Activated T-helper 9 cell treated with anti-CD3 and anti-CD28 coated beads, Interleukin-2, amount 50 U/mL, for 16 hours (primary cell): ENCODE measurements at places on chromosomes 7 and 10.
A peak's percentile ranks its signal among the peaks of the same experiment; 100 is the strongest.

GRCh38 chr10:70478191-70479164 lies at the start of gene PALD1:
Gene PALD1 (plus strand): TSS chr10:70478767. CDS start chr10:70525952, 47,185 bp downstream.
- DNase-seq = peak; percentile 17

GRCh38 chr10:101778781-101779543 lies 3.0 kb upstream of the FGF8 start:
- DNase-seq = no peak

- no peak for DNase-seq
Measured at GRCh38 chr10:107341281-107341680, 176.8 kb upstream of the SORCS1 start.

GRCh38 chr7:146658604-146659003 lies 542.0 kb downstream of the CNTNAP2 start:
- no peak for DNase-seq

- DNase-seq = no peak
Measured at GRCh38 chr7:25196132-25196896, 32.0 kb downstream of the NPVF start.

DNA sequence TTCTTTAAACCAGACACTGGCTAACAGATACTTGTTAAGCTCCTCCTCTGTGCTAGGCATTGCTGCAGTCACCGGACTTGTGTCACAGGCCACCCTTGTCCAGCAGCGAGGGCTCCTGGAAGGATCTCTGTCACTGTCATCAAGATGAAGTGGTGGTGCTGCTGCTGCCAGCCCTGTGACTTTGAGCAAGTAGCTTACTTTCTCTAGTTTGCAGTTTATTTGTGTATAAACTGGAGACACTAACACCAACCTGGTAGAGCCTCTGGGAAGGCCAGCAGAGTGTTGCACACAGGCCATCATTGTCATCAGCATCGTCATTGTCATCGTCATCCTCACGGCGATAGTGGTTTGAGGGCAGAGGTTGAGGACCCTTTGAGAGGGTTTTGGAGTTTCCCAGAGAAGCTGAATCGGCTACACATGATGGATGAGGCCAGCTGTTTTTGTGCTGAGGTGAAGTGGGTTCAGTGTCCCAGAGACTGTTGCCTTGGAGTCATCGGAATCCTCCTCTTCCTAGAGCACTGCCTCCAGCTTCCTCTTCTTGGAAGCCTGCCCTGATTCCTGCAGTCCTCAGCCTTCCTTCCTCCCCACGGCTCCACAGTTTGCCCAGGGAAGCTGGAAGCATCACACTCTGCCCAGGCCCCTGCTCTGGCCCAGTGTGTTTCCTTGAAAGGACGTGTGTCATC lies 128.4 kb downstream of the GRK5 start:
- DNase-seq = no peak

- no peak for DNase-seq
Measured at GRCh38 chr10:93076871-93077270, 3.2 kb downstream of the CYP26A1 start.

GRCh38 chr10:96587264-96588059 lies 650 bp upstream of the TM9SF3 start:
- no peak for DNase-seq

GRCh38 chr7:78194611-78195010 lies 396.0 kb downstream of the PHTF2 start:
- DNase-seq = no peak

DNA sequence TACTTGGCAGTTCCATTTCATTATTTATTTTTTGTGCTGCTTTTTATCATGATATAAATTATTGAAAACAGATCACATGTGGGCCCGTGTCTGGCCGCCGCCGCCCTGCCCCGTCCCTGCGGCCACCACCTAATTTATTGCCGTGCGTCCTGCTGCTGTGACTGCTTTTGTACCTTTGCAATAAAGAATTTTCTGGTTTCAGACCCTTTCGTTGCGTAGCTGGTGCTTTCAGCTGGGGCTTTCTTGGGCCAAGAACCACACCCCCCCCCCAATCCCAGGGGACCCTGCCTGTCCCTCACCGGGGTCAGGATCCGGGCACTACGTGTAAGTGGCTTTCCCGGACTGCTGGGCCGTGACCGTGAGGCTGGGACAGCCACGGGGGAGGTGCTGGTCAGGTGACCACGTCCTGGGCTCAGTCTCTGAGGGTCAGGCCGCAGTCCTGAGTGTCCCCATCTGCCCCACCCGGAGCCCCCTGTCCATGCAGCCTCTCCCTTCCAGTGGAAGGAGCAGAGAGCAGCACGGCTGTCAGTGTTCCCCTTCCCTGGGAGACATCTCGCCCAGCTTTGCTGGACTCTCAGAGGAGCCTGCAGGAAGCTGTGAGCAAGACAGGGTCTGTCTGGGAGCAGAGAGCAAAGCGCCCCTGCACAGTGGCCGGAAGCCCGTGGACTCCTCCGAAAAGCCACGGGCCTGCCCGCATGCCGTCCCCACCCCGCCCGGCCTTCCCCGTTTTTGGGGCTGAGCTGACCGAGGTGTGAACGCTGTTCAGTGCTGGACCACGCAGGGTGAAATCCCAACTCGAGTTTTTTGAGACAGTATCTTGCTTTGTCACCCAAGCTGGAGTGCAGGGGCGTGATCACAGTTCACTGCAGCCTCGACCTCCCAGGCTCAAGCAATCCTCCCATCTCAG lies 12.6 kb downstream of the MAFK start:
- DNase-seq = no peak

GRCh38 chr7:3094701-3095445 lies 51.2 kb upstream of the CARD11 start:
- peak; percentile 15 for DNase-seq

GRCh38 chr7:31957090-31957720 lies 113.0 kb downstream of the PDE1C start:
- DNase-seq = no peak

DNA sequence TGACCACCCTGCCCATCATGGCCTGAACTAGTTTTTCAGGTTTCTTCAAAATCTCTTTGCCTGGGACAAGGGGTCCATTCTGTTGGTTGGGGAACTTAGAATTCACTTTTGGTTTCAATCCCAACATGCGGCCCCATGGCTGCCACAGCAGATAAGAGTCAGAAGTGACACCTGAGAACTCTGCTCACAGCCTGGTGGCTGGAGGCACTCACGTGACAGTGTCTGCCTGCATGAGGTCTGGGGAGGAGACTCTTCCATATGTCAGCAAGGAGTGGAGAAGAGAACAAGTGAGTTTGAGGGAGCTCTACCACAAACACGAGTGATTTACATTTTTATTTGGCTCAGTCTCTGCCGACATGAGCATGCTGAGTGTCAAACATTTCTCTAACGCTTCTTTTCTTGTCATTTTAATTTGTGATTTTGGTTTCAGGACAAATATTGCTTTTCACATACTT lies 370.4 kb downstream of the TNS3 start:
- no peak for DNase-seq

GRCh38 chr7:29974286-29974685 lies 15.3 kb downstream of the SCRN1 start:
- DNase-seq = no peak

- no peak for DNase-seq
Measured at GRCh38 chr10:31700181-31700611, 228.4 kb downstream of the ARHGAP12 start.

GRCh38 chr10:22666287-22667092 lies 47.9 kb downstream of the PIP4K2A start:
- no peak for DNase-seq

DNA sequence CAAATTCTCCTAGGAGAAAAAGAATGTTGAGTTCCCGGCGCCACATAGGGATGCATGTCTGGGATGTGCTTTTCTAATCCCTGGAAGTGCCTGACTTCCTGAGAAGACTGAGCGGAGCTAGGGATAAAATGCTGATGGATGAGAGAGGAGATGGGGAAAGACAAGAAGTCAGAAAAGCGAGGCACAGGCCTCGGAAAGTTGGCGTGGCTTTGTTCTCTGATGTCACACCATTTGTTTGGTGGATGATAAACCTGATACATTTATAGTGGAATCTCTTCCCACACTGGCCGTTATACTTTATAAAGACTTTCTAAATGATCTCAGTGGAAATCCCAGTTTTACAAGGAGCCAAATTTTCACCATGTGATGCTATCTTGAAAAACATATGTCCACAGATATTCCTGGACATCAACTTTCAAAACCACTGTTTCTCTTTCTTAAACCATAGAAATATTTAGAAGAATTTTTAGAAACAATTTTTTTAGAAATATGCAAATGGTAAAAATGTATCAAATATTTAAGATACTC lies 188.8 kb upstream of the SVIL start:
- DNase-seq = no peak

- DNase-seq = no peak
Measured at GRCh38 chr7:2721842-2722241, 33.8 kb downstream of the AMZ1 start.

DNA sequence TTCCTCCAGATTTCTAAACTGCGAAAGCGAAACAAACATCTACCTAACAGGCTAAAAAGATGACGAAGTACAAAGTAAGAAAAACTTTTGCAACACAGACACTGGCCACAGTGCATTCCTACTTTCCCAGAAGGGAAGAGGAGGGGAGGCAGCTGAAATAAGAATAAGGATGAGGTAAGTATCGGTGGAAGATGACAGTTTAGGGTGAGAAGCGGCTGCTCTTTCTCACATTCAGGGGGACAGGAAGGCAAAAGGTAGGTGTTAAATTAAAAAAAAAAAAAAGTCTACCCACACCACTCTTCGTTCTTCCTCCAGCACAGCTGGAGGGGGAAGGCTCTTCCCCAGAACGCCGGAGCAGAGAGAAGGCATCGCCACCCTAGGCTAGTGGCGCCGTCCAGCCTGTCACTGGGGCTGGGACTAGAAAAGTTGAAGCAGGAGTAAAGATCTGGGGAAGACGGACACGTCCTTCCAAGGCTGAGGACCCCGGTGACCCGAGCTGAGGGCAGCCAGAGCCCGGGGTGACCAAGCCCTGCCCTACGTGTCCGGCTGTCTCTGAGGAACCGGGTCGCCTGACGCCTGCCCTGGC lies 846 bp downstream of the DNAJC1 start:
- DNase-seq = no peak

DNA sequence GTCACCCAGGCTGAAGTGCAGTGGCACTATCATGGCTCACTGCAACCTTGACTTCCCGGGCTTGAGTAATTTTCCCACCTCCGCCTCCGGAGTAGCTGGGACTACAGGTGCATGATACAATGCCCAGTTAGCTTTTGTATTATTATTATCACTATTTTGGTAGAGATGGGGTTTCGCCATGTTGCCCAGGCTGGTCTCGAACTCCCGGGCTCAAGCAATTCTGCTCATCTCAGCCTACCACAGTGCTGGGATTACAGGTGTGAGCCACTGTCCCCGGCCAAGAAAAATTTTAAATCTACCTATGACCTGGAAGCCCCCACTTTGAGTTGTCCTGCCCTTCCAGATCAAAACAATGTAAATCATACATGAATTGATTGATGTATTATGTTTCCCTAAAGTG lies 38.8 kb downstream of the CCDC6 start:
- no peak for DNase-seq

DNA sequence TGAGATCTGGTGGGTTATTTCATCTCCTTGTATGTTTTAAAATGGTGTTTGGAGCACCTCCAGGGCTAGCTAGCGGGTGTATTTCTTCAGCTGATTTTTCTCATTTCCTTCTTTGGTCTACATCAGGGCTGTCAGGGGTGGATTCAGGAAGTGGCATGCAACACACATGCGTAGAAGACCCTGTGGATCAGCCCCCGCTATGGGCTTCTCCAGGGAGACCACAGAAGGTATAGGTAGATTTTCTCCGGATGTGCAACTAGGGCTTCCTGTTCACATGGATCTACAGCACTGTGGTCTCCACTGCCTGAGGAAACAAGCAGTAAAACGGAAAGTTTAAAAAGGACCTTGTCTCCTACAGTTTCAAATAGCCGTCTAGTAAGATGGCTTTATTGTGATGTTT lies 10.4 kb downstream of the NUB1 start:
- peak; percentile 20 for DNase-seq

GRCh38 chr7:42831718-42832522 lies 80.0 kb downstream of the C7orf25 start:
- no peak for DNase-seq

GRCh38 chr10:15829495-15829894 lies 30.8 kb downstream of the MINDY3 start:
- DNase-seq = no peak

GRCh38 chr10:93124580-93125318 lies 51.1 kb downstream of the CYP26A1 start:
- DNase-seq = no peak

GRCh38 chr7:13946181-13946580 lies 43.3 kb downstream of the ETV1 start:
- no peak for DNase-seq

GRCh38 chr7:149836434-149836833 lies 1.7 kb upstream of the ZNF862 start:
- DNase-seq = no peak

DNA sequence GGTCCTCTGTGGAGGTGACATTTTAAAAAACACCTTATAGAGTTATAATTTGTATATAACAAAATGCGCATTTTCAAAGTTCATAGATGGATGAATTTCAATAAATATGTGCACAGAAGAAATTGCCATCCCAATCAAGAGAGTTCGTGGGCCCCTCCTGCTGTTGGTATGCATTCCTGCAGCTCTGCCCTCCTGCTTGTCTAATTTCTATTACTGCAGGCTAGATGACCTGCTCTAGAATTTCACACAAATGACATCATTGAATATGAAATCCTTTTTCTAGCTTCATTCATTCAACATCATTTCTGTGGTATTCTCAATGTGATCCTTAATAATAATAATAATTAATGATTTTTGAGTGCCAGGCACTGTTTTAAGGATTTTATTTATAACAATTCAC lies 348.2 kb downstream of the SDK1 start:
- no peak for DNase-seq

DNA sequence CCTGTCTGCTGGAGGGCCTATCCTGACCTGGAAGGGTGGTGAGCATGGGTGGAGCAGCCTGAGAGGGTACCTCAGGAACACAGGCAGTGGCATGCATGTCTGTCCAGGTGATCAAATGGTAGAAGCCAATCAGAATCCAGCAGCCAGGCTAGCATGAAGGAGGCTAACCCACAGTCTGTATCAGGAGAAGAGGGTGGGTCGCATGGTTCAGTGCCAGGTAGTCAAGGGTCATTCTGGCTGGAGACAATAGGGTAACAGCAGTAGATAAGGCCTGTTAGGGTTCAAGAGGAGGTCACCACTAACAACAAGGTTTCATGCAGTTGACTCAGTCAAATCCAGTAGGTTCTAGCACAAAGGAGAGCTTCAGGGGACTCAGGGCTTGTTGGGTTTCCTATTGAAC lies 10.4 kb downstream of the ALDH18A1 start:
- no peak for DNase-seq

DNA sequence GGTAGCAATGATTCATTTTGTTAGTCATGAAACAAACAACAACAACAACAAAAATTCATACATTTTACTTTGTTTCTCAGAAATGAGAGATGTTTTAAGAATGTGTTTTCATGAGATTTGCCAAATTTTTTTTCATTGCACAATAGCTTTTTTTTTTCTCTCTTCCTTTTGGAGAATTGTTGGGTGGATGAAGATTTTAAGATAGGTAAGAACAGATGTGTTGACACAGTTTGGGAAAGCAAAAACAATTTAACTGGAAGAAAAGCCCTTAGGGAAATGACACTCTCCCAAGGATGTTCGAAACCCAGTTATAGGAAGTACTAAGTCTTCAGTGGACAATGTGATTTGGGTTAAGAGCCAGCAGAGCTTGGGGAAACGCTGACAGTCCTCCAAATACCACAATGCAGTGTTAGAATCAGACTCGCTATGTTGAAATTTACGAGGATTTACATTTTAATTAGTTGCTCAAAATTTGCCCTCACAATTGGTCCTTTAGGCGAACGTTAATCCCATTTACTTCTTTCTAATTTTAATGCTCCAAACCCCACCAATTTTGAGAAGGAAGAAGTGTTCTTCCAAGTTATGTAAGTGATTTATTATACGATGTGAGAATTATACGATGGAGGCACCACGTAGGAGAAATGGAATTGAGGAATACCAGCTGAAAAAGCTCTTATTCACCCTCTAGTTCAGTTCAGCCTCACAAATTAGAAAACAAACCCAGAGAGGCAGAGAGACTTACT lies 61.2 kb downstream of the HHEX start:
- DNase-seq = no peak
